ENCODE measurements at places on chromosomes 1 and 21.

GRCh38 chr1:21669258-21670058 lies at the start of gene RAP1GAP:
RAP1GAP (minus strand) TSS chr1:21669357; CDS start chr1:21620032, 49,325 bp downstream.
- DNase-seq = peak; percentile 59

DNA sequence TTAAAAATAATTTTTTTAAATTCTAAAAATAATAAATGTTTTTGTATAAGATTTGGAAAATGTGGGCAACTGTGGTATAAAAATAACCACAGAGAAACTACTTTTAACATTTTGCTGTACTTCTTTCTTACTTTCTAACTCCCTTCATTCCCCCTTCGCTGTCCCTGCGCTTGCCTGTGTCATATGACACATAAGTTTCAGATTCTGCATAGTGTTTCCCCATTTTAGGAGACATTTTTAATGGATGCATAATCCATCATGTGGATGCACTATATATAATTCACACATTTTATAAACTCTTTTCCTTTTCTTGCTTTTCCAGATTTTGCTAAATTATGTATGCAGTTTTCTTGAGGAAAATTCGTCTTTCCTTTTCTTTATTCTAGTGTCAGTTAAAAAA lies 16.3 kb downstream of the ATG4C start:
- DNase-seq = no peak

- DNase-seq = no peak
These were observed 87.5 kb downstream of the COL24A1 start for GRCh38 chr1:86068841-86069756.

DNA sequence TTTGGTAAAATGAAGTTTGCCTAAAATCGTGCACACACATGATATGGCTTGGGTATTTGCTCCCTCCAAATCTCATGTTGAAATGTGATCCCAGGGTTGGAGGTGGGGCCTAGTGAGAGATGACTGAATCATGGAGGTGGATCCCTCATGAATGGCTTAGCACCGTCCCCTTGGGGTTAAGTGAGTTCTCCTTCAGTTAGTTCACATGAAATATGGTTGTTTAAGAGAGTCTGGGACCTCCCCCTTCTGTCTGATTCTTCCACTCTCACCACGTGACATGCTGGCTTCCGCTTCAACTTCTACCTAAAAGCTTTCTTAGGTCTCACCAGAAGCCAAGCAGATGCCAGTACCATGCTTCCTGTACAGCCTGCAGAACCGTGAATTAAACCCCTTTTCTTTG lies 58.4 kb downstream of the SIPA1L2 start:
- DNase-seq = no peak

- DNase-seq = no peak
These were observed 142.8 kb downstream of the CDC7 start for GRCh38 chr1:91643431-91643830.

GRCh38 chr1:50968821-50969610 lies 1.0 kb upstream of the CDKN2C start:
- peak; percentile 70 for DNase-seq

- DNase-seq = no peak
These were observed 129.7 kb upstream of the ZBTB40 start for GRCh38 chr1:22321917-22322316.

DNA sequence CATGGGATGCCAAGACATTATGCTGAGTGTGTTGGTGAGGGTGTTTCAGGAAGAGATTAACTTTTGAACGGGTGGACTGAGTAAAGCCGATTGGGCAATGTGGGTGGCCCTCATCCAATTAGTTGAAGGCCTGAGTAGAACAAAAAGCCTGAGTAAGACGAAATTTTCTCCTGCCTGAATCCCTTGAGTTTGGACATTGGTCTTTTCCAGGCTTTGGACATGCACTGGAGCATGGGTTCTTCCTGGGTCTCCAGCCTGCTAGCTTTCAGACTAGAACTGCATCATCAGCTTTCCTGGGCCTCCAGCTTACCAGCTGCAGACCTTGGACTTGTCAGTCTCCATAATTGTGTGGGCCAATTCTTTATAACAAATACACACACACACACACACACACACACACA lies 63.6 kb downstream of the NIBAN1 start:
- peak; percentile 64 for DNase-seq

- no peak for DNase-seq
These were observed at the start of gene FCRL1 for GRCh38 chr1:157819896-157820295. FCRL1 (minus strand) TSS chr1:157820120; CDS start chr1:157820037, 83 bp downstream.

DNA sequence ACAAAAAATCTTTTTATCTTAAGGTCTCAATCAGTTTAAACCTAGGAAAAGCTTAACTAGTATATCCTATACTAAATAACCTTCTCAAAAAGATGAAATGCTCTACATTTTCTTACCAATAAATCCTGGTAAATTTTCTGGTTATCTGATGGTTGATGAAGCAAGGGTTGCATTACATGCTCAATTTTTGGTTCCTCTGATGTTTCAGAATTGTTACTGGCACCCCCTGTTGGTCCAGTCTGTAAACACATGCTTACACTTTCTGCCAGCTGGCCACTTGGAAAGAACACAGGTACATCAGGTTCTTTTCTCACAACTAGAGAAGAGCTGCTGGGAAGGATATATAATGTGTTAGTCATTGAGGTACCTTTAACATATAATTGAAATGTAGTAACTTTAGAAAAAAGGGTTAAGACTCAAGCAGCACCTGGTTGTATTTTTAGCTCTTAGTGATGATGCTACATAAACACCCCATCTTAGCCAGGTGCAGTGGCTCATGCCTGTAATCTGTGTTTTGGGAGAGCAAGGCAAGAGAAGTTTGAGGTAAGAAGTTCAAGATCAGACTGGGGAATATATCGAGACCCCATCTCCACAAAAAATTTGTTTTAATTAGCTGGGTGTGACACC lies 30.9 kb upstream of the TAL1 start:
- DNase-seq = peak; percentile 60

DNA sequence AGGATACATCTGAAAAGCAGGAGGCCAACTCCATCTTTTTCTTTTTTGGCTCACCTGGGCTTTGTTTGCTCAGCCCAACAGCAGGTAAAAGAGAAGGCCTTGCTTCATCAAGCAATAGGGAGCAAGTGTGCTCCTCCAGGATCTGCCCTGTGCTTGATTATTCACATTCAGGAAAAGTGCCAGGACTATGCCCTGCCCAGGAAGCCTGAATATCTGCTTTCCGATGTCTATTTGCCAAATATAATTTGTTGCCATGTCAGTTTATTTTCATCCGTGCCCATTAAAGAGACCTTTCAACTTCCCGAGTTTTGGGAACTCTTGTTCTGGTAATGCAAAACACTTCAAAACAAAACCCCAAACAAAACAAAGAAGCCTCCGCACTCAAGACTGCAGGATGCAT lies 185.3 kb downstream of the CDC7 start:
- DNase-seq = no peak

GRCh38 chr1:10196976-10197375 lies 13.4 kb upstream of the KIF1B start:
- no peak for DNase-seq

- DNase-seq = no peak
These were observed 454.6 kb upstream of the RUNX1 start for GRCh38 chr21:35503671-35504070.

DNA sequence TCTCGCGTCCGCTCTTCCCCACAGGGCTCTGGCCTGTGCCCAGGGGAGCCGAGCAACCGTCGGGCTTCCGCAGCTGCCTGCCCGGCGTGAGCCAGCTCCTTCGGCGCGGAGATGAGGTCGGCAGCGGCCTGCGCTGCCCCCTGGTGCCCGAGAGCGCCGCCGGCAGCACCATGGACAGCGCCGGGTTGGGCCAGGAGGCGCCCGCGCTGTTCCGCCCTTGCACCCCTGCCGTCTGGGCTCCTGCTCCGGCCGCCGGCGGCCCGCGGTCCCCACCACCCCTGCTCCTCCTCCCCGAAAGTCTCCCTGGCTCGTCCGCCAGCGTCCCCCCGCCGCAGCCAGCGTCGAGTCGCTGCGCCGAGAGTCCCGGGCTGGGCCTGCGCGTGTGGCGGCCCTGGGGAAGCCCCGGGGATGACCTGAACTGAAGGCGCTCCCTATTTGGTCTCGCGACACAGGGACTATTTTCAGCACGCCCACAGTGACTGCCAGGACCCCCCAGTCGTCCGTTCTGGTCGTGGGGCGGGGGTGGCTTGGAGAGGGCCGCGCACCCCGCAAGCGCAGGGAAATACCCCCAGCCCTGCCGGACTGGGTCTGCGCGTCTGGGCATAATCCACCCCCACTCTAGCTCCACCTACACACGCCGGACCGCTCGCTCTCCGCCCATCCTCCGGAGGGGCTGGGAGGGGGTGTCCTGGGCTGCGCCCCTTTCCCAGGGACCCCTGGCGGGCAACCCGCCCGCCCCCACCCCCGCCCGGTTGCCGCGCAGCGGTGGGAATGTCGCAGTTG lies 1.3 kb downstream of the HES3 start:
- DNase-seq = peak; percentile 83

DNA sequence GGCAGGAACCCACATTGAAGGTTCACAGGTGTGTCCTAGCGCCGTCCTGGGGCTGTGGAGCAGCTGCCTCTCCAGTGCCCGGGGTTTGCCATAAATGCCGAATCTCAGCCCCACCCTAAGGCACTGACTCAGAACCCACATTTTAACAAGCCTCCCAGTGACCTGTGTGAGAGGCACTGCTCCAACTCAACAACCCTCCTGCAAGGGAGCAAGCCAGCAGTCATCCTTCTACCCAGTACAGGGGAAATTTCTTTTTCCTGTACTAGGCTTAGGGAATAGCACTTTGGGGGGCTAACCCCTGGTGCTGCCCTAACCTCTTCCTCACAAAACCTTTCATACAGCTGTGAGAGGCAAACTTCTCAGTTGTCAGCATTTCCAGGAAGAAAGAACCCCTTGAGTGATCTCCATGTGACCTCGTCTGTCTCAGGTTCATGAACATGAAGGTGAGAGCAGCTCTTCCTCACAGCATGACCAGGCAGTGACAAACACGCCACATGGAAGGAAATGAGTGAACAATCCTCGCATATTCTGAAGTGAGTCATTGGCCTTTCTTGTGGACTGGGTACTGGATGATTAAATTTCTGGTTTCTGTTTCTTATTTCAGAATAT lies 11.4 kb upstream of the BCAR3 start:
- DNase-seq = no peak

DNA sequence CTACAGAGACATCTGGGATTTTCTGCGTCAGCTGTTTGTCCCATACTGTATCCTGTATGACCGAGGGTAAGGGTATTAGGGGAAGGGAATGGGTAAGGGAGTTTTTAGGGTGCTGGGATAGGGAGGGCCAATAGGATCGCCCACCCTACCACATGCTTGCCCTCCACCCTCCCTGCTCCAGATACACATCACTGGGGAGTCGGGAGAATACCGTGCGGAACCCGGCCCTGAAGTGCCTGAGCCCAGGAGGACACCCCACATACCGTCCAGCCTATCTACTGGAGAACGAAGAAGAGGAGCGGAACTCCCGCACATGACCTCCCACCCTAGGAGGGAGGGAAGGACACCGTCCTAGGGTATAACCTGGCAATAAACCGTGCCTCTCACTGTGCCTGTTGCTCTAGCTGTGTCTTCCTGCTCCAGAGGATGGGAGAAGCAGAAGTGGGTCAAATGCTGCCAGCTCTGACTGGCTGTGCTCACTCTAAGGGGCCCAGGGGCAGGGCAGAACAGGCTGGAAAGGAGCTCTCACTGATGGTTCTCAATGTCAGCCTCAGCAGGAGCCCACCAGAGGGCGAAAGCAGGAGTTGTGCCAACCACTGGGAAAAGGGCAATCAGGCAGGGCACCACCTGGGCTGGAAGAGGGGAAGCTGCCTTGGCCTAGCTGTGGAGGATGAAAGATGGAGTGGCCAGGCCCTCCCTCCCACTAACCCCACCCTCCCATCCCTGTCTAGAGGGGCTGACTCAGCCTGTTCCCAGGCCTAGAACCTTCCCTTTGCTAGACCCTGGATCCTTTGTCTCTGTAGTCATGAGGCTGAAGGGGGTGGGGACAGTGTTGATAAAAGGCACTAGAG lies 440 bp upstream of the LENEP start:
- peak; percentile 13 for DNase-seq

GRCh38 chr1:89337903-89338302 lies 26.0 kb upstream of the GBP6 start:
- DNase-seq = no peak

GRCh38 chr1:192878249-192878648 lies 69.4 kb downstream of the RGS2 start:
- peak; percentile 70 for DNase-seq

DNA sequence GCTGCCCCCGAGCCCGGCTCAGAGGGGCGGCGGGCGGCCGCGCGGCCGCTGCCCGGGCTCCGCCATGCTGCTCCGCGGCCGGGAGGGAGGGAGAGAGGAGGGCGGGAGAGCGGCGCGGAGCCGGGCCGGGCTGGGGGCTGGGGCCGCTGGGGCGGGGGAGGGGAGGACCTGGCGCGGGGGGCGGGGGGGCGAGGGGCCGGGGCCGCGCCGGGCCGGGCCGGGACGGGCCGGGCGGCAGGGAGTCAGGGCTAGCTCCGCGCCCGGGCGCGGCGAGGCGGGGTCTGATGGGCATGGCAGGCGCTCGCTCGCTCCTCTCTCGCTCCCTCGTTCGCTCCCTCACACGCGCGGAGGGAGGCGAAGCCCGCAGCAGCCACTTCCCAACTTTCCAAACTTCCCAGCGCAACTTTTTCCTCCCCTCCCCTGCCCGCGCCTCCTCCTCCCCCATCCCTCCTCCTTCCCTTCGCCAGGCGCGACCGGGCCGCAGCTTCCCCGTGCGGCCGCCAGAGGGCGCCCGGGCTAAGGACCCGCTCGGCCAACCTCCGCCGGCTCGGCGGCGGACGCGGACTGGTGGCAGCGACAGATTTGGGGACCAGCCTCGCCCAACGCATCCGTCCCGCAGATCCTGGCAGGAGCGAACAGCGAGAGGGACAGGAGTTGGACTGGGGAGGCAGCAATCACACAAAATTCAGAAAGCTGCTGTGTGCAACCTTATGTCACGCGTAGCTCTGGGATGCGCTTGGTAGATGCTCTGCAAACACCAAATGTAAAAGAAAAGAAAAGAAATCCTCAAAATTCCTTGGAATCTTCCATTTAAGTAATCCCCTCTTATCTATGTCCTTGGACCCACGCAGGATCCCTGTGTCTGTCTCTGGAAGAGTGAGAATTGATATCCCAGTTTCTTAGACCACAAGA lies at the start of gene TRABD2B:
TSS of gene TRABD2B (minus strand) at position 97 of the 912 bp plus-strand sequence.
- DNase-seq = peak; percentile 81

DNA sequence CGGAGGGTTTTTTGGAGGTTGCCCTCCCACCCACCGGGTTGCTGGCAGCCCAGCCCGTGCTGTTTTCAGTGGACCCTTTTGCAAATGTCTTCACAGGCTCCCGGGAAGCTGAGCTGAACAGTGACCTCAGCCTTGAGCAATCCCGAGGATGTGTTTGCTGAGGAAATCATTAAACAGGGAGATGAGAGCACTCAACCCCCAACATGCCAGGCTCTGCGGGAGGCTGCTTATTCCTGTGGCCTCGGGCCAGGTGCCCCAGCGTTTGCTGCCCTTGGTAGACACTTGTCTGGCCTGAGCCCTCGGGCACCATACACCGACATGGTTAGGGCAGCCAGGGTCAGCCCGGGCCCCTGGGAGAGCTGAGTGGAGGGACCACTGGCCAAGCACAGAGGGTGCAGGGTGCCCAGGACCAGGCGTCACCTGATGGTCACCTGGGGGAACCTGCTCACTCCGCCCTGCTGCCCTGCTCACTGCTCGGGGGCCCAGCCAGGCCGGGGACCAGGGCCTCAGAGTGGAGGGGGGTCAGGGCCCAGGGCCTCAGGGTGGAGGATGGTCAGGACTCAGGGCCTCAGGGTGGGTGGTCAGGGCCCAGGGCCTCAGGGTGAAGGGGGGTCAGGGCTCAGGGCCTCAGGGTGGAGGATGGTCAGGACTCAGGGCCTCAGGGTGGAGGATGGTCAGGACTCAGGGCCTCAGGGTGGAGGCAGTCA lies 42.5 kb upstream of the POFUT2 start:
- peak; percentile 79 for DNase-seq
